NCI-H2227 treated with DMSO at 0.1 percent for 48 hours (cell line): ENCODE measurements at places on chromosomes 7 and 10.

DNA sequence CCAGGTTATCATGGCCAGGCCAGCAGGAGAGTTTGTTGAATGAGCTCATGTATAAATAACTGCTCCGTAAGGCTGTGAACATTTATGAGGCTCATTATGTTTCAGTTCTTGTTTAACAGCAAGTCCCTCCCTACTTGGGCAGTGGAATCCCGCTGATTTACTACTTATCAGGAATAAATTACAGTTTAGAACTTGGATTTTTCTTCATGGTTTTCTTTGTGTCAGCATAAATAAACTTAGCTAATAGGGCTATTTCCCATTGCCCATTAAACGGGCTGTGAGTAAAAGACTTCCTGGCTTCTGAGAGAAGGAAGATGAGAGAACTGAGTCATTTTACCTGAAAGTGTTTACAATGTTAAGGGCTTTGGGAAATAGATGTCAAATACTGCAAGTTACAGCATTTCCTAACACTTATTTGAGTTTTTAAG is 701.6 kb upstream of the ANKRD30A start:
- DNase-seq = no peak

DNA sequence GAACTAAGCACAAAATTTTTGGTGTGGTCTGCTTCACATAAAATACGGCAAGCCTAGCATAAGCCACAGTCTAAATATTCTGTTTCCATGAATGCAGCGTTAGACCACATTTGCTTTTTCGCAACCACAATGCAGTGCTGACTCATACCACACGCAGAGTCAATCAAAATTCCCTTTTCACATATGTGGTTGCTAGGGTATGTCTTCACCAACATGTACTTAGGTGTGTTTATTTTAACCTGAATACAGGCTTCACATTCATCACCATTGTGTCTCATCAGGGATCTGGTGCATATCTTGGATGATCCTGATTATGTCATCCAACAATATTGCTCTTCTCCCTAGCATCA is 90.8 kb downstream of the CHN2 start:
- no peak for DNase-seq

DNA sequence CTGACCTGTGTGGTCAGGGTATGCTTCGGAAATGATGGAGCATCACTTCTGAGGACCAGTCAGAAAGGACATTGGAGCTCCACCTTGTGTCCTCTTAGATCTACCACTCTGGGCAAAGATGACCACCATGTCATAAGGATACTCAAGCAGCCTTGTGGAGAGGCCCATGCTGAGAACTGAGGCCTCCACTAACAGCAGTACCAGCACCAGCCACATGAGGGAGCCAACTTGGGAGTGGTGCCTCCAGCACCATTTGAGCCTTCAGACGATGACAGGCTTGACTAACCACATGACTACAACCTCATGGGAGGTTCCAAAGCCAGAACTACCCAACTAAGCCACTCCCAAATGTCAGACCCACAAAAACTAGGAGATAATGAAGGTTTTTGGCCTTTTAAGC is 116.0 kb downstream of the NPTX2 start:
- DNase-seq = no peak

DNA sequence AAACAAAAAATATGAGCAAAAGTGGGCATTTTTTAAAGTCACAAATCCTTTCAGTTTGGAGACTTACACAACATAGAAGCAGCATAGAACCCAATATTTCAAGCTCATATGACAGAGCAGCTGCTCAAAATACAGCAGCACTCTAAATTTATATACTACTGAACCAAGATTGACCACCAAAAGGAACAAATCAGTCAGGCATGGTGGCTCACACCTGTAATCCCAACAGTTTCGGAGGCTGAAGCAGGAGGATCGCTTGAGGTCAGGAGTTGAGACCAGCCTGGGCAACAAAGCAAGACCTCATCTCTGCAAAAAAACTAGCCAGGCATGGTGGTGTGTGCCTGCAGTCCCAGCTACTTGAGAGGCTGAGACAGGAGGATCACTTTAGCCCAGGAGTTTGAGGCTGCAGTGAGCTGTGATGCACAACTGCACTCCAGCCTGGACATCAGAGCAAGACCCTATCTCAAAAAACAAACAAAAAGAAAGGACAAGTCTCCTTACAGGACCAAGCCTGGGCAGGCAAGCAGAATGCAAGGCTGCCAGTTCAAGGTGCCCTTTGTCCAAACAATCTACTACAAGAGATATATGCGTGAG is 40.0 kb downstream of the PARD3 start:
- DNase-seq = no peak

GRCh38 chr10:32692174-32692573 is 246.2 kb downstream of the CCDC7 start:
- DNase-seq = no peak

DNA sequence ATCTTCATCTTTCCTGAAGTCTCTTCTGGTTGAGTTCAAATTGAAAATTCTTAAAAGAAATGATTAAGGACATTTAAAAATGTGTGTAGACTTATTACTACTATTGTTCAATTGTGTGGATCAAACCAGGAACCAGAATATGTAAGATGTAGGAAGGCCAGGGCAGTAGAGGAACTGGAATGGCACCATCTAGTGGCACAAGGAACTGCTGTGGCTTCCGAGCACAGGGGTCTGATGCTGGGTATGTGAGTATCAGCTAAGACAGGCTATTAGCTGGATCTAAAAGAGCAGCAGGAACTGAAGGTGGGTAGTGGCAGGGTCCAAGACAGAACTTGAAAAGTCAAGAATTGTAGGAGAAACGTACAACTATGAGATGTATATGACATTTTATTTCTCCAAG is 247.3 kb downstream of the SEMA3A start:
- no peak for DNase-seq

DNA sequence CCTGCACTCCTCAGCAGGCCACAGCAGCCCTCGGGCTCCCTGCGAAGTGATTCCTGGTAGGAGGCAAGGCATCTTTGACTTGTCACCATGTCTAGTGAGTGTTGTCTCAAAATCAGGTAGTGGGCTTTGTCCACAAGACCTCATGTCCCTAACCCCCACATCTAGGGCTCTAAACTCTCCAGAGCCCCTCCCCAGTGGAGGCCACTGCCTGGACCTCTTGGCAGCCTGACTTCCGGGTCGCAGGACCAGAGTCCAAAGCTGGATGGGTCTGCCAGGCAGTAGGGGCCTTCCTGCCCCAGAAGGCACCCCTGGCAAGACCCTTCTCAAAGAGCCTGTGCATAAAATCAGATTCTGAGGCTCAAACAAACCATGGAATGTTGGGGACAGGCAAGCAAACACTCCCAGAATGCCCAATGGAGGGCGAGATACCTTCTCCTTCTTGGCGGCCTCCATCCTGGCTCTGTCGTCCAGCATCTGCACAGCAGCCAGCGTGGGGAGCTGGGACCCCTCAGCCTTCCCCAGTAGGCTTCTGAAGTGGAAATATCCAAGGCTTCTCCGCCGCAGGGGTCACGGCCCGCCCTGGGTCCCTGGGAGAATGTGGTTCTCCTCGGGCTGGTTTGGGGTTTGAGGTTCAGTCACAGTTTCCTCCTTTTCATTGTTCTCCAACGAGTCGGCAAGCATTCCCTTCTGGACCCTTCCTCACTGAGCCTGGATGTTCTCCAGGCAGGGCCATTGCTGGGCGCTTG is 586 bp downstream of the GCK start:
- DNase-seq = no peak
